Stimulated activated CD4-positive, alpha-beta T cell treated with anti-CD3 and anti-CD28 coated beads, TNF-alpha, amount 100 ng/mL, for 24 hours (primary cell): ENCODE measurements at places on chromosomes 12 and 14.

DNA sequence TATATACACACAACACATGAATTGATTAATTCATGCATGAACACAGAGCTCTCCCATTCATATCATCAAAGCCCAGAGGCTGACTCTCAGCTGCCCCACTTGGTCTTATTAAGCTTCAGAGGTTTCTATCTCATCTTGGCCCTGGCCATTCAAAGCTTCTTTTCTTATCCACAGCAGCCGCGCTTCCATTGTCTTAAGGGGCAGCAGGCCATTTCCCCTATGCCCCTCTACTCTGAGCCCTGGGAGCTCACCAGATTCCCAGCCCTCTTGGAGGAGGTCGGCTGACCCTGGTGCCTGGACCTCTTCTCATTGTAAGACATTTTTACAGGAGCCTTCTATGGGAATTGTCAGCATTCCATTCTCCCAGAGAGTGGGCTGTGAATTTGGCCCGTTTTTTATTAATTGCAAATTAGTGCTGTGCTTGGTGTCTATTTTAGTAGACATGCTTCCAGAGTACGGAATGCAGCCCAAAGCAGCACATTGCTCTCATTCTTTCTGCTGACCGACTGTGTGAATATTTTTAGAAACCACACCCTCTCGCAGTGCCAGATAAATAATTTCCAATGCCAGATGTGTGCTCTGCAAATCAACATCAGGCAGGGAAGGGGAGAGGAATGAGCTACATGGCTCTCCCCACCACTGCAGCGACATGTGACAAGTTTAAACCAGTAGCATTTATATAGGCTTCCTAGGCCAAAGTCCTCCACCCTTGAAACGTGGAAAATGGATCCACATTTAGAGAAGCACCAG lies 58.5 kb downstream of the NUAK1 start:
- DNase-seq = no peak

GRCh38 chr12:27511031-27511722 lies 12.8 kb upstream of the PPFIBP1 start:
- DNase-seq = no peak

GRCh38 chr12:89949457-89950195 lies 241.0 kb upstream of the ATP2B1 start:
- peak; percentile 9 for DNase-seq

DNA sequence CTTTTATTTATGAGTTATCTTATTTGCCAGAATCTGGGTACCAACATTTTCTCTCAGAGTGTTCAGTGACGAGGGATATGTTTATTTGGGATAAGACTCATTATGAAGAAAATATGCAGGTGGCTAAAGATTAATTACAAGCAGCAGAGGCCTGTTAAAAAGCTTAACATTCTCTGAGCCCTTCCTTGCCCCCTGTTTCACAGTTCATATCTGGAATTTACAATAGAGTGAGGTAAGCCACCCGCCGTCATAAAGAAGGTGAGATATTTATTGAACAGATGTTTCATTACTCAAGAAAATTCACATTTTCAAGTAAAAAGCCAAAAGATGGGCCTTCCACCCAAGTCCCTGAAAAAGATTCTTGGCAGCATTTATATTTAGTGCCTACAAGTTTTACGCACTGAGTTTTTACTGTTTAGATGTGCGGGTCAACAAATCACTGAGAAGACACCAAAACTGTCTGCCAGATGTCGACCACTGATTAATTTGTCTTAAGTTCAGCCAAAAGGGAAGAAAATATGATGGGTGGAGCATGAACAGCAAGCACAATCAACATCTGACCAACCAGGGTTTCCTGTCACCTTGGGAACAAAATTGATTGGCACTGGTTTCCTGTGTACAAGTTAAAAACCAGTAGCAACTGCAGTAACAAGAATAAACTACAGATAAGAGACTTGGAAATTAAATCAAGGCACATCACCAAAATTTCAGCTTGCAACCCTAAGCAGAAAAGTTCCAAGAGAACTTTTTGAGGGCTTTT lies 85.5 kb upstream of the PTPRB start:
- no peak for DNase-seq

DNA sequence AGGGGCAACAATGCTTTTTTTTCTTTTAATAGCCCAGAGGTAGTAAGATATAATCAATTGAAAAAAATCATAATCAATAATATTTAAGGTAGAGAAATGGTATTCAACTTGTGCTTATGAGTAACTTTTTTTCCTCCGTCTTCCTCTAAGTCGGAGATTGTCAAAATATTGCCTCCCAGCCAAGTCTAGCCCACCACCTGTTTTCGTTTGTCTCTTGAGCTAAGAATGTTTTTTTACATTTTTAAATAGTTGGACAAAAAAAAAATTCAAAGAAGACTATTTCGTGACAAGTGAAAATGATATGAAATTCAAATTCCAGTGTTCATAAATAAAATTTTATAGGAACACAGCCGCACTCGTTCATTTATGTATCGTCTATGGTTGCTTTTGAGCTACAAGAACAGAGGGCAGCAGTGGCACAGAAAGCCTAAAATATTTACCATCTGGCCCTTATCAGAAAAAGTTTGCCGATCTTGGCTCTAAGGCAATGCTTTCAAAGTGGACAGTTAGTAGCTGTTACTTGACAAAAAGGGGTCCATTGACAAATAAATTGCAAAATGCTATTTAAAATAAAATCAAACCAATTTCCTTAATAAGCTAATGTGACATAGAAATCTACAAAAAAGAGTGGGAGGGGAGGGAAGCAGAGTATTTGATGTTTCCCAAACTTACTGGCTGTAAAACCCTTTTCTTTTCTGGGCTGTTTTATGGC lies 40.8 kb upstream of the MAX start:
- DNase-seq = no peak

GRCh38 chr12:94427501-94428381 lies 31.9 kb downstream of the CEP83 start:
- no peak for DNase-seq

DNA sequence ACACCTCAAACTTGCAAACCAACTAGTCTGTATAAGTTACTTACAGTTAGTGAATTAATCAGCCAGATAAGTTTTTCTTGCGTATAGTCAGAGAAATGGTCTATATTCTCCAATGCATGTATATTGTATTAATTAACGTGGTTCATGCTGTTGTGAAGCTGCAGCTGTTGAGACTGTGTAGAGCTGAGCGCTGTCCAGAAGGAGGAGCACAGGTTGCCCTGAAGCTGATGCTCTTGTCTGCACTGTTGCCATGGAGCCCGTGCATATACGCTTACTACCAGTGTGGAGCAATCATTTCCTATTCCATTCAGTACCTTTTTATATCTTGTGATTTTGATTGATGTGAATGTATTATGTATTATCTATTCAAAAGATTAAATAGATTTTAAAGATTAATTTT lies 74.3 kb upstream of the ARID2 start:
- peak; percentile 5 for DNase-seq

DNA sequence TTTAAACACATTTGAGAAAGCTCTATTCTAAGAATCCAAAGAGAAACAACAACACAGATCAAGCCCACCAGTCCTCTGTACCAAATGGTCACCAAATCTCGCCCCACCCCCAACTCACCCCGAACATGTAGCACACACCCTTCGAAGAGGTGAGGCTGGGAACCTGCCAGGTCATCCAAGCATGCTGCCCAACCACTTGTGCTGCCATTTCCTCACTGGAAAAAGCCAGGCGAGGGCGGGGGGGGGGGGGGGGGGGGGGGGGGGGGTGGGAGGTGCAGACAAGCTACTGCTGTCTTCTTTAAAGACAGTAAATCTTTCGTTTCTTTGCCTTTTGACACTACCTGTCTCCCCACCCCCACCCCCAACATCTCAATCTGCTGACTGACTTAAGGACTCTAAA lies 59.9 kb downstream of the SETD3 start:
- DNase-seq = no peak

DNA sequence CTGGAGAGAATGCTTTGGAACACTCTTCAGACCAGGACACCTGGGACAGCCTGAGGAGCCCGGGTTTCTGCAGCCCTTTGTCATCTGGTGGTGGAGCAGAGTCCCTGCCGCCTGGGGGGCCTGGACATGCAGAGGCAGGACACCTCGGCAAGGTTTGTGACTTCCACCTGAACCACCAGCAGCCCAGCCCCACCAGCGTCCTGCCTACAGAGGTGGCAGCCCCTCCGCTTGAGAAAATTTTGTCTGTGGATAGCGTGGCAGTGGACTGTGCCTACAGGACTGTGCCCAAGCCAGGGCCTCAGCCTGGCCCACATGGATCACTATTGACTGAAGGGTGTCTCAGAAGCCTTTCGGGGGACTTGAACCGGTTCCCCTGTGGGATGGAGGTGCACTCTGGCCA lies 21.1 kb downstream of the CINP start:
- no peak for DNase-seq

DNA sequence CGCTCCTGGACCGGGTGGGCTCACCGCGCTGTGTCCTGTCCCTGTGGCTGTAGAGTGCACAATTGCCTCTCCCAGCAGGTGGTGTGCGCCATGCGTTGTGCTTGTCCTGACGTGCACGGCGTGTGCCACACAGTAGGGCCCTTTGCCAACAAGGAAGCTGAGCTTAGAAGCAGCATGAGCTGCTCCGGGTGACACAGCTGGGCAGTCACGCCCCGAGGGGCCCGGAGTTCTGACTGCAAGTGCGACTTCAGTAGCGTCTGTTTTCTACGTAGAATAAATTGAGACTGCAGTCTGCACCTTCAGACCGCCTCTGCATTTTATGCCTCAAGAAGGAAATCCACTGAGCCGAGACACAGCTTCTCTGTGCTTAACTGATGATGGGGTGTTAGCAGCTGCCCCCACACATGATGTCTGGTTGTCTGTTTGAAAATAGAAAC lies 81.6 kb downstream of the ADGRD1 start:
- DNase-seq = no peak

DNA sequence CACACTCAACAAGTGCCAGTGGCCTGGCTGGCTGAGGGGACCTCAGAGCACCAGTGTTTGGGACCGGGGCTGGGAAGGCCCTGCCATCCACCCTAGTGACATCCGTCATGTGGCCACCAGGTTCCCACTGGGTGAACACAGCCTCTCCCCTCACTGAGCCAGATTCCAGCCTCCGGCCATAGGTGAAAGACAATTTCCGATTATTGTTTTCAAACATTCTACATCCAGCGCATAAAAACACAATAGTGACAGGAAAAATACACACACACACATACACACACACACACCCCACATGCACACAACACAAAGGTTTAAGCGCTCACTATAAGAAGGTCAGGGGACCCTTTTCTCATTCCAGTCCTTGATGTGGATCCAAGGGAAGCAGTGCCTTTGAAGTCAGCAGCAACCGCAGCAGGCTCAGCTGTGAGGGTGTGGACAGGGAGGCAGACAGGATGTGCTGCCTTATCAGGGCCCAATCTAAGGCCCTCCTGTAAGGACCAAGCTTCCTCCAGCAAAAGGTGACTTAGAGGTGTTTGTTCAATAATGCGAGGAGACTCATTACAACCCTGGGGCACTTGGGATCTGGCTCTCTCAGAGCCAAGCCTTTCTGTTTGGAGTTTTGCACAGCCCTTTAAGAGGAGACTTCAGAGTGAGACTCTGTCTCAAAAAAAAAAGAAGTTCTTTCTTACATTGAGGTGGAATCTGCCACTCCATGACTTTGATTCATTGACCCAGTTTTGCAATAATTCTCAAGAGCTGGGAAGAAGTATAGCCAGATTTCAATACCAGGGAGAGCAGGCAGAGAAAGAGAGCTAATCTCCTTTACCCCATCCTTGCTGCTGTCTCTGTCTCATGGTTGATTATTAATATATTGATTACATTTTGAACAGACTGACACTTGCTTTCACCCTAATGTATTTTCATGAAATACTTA lies 227.8 kb downstream of the ZFP36L1 start:
- DNase-seq = no peak

DNA sequence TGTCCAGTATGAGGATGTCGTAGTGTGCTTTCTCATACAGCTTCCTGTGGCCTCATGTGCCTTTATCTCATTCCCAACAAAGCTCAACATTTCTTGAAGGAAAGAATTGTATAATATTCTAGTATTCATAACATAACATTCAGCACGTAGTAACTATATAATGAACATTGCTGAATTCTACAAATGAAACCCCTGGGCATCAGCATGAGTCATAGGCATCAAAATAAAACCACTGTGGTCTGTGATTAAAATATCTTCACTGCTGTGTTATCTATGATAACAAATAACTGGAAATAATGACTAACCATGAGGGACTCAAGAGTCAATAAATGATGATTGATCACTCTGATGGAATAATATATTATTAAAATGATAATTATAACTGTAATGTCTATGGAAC lies 255.2 kb downstream of the EMP1 start:
- no peak for DNase-seq

GRCh38 chr14:65962952-65963351 lies 523.2 kb upstream of the CCDC196 start:
- no peak for DNase-seq

- no peak for DNase-seq
Measured at GRCh38 chr14:23629832-23630396, 6.2 kb upstream of the DHRS2 start.

DNA sequence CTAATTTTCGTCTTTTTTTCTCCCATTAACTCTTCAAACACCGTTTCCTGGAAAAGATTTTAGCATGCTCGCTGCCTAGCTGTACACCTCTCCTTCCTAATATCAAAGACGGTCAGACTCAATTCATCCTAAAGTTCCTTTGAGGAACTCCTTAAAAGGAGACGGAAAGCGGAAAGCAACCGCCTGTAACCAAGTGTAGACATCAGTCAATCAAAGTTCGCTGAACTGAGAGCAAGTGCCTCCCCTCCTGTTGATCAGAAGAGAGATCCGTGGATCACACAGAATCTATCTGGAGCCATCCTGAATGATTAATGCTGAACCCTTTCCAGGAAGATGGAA lies 412 bp upstream of the TEP1 start:
- no peak for DNase-seq

DNA sequence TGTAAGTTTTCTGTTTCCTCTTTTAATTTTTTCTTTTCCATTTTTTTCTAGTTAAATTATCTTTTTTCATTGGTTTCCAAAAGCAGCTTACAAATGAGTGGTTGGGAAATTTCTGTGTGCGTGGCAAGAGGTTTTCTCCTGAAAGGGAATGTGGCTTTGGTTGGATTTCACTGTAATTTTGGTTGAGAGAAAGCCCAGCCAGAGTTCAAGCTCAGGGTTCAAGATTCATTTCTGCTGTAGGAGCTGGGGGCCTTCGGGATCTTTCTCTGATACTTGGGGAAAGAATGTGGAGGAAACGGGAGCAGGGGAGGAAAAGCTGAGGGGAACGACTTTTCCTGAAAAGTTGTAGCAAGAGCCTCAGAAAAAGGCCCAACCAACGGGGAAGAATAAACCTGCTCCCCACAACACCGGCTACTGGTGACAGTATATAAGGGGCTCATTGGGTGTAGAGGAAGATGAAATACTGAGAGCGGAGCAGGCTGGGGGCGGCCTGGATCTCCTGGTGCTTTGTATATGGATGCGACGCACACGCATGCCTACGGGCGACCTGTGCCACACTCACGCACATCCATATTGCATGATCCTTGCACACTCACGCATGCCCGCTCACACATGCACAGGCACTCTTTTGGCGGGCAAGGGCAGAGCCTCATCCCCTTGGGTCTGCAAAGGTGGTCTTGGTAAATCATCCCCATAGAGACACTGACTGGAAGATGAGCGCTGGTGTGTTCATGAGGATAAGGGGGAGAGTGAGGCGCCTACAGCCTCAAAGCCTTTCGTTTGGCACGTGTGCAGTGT lies 1.9 kb downstream of the HOXC10 start:
- DNase-seq = no peak
